EL (cell line): ENCODE measurements at places on chromosomes 5 and 9.
A peak's percentile ranks its signal among the peaks of the same experiment; 100 is the strongest.

- peak; percentile 27 for DNase-seq
These were observed 97.1 kb downstream of the SLC44A1 start for GRCh38 chr9:105341434-105342146.

DNA sequence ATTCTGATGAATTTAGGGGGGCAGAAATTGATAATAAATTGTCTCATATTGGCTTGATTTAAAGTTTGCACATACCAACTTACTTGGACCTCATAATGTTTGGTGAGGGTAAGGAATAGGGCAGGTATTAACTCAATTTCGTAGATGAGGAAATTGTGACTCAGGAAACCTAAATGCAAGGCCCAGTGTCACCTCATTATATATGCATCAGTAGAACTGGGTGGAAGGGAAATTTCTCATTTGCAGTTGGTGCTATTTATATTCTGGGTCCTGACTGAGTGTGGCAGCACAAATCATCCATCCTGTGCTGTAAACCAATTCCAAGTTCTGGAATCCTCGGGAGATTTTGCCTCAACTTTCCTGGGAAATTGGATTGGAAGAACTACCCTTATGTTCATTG is 103.0 kb downstream of the SPATA31D1 start:
- DNase-seq = no peak

GRCh38 chr5:39892708-39893107 is 467.9 kb upstream of the DAB2 start:
- peak; percentile 28 for DNase-seq

DNA sequence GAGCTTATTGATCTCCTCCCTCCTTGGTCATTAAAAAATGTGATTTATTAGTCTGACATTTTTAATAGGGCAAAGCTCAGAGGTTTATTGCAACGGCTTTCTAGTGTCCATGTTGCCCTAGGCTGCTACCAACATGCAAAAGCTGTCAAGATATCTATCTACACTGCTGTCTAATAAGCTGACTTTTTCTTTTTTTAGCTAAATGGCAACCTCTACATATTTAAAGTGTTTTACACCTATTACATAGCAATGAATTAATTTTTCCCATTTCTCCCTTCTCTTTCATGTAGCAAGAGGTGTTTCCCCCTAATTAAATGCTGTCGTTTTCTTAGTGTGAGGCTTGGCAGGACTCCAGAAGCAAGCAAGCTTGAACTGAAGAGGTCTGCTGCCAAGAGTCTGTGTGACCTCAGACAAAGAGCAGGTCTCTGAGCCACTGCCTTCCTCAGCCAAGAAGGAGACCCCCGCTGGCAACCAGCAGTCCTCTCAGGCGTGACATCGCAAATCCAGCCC is 79.4 kb downstream of the GAS1 start:
- no peak for DNase-seq

DNA sequence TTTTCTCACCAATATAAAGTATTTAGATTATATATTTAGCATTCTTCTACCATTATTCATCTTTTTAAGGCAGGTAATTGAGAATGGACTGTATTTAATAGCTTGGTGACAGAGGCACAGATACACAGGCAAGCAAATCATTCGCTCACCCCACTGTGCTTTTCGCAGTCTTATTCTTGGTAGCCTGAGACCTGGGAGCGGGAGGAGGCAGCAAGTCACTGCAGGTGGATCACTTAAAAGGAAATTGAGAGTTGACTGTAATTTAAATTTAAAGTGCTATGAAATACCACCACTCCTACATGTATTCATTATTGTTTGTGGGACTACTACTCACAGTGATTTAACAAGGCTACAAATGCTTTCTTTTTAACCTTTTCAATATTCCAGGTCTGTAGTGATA is 9.7 kb downstream of the RICTOR start:
- no peak for DNase-seq

DNA sequence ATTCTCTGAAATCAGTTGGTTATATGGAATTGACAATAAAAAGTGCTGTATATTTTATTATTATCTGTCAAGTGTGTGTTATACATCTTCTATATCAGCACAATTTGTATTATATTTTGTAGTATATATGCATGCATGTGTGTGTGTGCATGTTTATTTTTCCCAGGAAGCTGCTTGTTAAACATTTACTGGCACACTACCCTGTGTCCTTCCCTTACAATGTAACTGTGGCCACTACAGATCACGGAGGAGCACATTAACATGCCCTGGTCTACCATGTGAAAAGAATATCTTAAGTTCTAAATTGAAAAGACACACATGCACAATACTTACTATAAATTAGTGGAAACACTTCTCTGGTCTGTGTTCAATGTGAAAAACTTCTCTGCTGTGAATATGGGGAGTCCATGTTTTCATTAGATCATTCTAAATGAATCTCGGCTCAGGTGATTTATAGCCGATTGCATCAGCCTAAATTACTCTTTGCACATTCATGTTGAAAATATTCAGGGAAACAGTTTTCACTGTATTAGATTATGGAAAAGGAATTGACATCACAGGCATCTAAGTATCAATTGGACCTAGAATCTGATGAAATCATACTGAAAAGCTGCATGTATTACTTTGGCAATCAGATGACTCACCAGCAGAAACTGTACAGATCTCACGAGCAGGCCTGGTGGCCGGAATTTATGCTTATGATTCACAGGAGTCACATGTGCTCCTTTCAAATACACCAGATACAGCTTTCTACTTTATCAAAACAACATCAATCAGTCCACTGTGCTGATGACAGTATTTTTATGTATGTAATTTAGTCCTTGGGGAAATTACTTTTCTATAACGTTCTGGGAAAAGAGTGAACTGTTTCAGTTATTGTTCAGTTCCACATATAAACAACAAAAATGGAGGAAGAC is 39.4 kb downstream of the LURAP1L start:
- DNase-seq = peak; percentile 99

GRCh38 chr5:169551696-169552095 is 31.9 kb upstream of the SPDL1 start:
- no peak for DNase-seq

- no peak for DNase-seq
These were observed 25.4 kb upstream of the ANXA6 start for GRCh38 chr5:151182976-151183375.
